ENCODE measurements at places on chromosomes 13 and 19.

GRCh38 chr13:21445759-21446158 lies 13.3 kb downstream of the ZDHHC20 start:
- DNase-seq = no peak

- peak; percentile 59 for DNase-seq
Measured at GRCh38 chr19:58059003-58059670, at the start of gene ZNF135. Gene ZNF135, plus strand, starts transcription at chr19:58059282. Its CDS starts 721 bp downstream, at chr19:58060003.

DNA sequence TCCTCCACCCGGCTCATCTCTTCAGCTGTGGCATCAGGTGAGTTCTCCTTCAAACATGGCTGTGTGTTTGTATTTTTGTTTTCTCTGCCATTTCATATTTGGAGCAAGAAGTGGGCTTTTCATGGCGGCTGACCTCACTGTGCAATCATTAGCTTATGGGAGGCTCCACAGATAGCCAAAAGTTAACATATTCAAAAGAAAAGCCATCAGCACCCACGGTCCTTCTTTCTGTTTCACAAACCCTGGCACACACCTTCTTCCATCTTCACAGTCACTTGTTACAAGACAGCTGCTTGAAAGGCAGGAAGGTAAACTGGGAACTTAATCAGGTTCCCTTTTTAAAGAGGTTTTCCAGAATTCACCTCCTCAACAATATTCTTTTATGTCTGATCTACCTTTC lies 69.3 kb upstream of the ATP12A start:
- no peak for DNase-seq

DNA sequence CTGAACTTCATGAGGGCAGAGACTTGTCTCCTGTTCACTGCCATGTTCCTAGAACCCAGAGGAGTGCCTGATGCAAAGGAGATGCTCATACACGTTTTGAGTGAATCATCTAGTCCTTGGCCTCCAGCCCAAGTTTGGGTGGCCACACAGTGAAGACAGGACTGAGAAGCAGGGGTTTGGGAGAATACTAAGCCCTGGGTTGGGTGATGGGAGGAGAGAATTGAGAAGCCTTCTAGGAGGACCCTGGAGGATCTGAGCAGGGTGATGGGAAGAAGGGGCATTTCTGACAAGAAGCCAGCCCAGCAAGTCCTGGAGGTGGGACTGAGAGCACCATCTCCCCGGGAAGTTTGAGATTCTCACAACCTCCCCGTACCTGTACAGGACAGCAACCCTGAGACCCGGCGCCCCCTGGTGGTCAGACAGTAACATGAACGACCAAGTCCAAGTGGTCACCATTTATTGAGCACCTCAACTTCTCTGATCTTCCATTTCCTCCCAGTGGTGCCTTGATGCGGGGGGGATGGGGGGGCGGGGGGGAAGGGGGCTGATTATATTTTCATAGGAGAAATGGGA lies 11.0 kb downstream of the CTU1 start:
- peak; percentile 7 for DNase-seq

- DNase-seq = no peak
Measured at GRCh38 chr19:33797802-33798671, 1.4 kb downstream of the KCTD15 start.

GRCh38 chr13:112077729-112078128 lies 10.8 kb downstream of the SOX1 start:
- no peak for DNase-seq

- no peak for DNase-seq
Measured at GRCh38 chr19:21028969-21029268, 8.5 kb downstream of the ZNF430 start.

DNA sequence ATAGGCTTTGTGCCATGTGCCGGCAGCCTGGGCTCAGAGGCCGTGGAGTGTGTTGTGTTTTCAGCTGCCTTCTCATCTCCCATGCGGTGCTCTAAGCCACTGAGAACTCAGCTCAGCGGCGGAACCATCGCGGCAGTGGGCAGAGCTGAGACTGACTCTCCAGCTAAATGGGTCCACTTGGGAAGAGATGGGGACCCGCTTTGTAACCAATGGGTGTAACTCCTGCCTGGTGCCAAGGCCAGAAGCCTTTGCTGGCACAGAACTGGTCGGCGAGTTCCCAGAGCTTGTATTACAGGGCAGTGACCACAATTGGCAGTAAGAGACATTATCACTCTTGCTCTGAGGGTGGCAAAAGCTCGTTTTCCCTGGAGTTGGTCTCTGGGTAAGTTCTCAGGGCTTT lies 183.0 kb downstream of the STK24 start:
- no peak for DNase-seq

DNA sequence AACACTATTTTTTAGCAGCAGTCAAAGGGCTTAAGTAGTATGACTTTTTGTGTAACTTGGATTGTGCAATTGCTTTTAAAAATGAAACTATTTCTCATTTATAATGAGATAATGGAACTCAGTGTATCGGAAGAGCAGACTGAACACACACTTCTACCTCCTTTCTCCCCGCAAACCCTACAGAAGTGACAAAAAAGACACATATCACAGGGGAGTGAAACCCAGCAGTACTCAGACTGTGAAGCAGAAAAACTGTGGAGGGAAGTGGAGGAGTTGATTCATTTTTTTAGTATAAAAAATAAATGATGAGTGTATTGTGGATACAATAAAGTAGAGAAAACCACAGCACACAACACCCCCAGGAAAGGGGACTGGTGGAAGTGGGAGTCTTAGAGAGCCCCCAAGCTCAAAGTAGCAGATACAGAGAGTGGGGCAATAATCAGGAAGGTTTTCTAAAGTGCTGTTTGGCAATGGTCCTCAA lies 9.7 kb downstream of the LPAR6 start:
- no peak for DNase-seq

DNA sequence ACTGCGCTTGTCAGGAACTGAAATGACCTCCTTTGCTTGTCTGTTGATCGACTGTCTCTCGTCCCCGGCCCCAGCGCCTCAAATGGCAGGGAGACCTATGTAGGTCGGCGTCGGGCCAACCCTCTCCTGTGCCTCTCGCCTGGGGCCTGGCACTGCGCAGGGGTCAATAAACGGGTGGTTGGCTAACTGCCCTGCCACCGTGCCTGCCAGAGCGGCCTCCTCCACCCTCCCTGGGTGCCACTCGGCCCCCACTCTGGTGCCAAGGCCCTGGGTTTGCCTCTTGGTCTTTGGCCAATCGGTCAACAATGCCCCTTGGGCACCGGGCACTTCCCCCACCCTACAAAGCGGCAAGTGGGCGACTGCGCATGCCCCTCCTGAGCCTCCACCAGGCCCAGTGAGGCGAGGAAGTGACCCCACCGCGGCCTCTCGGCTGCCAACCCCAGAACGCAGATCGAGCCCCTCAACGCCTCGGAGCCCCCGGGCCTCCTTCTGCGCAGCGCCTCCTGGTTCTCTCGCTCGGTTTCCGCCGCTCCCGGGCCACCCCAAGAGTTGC lies 1.1 kb downstream of the KEAP1 start:
- peak; percentile 60 for DNase-seq

DNA sequence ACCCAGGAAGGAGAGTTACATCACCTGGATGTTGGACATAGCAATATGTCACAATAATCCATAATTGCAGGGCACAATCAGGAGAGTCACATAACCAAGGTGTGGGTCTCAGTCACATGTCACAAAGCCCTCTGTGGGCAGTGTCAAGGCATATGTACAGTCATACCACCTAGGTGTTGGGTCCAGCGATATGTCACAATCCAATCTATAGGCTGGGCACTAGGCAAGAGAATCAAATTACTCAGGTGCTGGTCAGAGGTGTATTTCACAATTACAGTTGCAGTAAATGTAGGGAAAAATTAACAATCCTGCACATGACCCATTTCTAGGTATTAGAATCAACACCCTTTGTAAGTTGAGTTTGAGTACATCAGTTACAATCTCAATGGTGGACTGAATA lies 126.2 kb upstream of the ZNF91 start:
- DNase-seq = no peak

- no peak for DNase-seq
Measured at GRCh38 chr13:37187105-37187504, 81.6 kb upstream of the CSNK1A1L start.

DNA sequence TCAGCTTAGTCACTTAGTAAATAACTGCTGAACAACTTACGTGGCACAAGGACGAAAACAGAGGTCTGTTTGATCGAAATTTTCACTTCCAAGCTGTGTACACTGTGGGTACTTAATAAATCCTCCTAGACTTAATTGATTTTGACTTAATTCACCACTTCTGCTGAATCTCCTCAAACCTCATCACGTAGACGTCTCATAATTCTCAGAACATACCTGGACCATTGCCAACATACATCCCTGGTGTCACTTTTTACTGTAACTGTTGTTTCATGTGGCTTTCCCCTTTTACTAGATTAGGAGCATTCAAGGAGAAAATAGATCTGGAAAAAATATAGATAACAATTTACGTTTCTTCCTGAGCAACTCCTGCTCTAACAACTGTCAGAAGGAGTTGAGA lies 105.0 kb downstream of the MBNL2 start:
- DNase-seq = no peak

DNA sequence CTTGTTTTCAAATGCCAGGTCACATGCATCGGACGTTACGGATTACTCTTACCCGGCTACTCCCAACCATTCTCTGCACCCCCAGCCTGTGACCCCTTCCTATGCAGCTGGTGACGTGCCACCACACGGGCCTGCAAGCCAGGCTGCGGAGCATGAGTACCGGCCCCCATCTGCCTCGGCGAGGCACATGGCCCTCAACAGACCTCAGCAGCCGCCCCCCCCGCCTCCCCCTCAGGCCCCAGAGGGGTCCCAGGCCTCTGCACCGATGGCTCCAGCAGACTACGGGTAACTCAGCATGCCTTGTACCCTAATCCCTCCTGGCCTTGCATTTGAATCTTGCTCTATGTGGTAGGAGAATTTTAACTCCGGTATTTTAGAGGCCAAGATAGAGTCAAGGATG lies 79.5 kb downstream of the GPR12 start:
- no peak for DNase-seq

DNA sequence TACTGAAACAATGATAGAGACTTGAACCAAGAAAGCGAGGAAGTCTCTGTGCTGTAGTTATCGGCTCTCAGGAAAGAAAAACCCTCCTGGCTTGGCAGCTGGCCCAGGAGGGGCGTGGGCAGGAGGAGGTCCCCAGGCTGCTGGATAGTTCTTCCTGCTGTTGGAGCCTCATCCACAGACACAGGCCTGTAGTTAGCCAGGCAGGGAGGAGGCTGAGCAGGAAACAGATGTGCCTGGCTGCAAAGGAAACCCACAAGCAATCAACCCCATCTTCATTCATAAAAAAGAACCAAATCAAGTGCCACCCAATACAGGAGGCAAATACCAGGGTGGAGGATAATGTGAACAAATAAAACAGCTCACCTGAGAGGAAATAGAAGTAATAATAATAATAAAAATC lies 86.2 kb downstream of the IRS2 start:
- DNase-seq = peak; percentile 95

DNA sequence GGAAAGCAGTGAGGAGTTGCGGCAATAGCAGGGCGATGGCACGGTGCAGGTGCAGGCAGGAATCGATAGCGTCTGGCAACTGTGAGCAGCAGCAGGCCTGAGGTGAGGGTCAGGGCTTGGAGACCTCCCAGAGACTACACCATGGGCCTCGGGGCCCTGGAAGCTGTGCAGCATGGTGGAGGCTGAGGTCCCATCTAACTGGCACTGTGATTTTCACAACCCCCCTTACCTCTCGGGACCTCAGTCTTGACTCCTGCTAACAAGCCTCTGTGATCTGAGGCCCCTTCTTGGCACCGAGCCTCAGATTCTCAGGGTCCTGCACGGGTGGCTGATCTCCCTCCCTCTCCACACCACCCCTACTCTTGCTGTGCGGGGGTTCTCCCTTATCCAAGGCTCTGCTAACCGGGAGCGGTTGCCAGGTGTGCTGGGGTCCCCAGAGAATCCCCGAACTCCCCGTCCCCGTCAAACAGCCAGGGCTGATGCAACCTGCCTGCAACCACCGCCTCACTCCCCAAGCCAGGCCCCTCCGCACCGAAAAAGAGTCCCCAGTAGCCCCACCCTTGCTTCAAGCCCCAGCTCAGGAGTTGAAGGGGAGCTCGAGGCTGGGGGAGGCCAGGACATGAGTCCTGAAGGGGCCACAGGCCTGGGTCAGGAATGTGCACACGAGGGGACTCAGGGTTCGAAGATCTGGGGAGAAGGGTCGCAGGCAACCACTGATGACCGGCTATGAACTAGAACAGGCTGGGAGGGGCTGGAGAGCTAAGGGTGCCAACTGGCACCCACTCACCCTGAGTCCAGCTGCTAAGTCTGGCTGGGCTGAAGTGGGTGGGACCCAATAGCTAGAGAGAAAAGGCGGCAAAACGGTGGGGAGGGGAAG lies 4.8 kb upstream of the ATF5 start:
- DNase-seq = no peak

Data from DMS153 (cell line).